ENCODE measurements at places on chromosomes 7 and 10.

- DNase-seq: no peak
These were observed 206.5 kb downstream of the USP6NL start for GRCh38 chr10:11404901-11405300.

DNA sequence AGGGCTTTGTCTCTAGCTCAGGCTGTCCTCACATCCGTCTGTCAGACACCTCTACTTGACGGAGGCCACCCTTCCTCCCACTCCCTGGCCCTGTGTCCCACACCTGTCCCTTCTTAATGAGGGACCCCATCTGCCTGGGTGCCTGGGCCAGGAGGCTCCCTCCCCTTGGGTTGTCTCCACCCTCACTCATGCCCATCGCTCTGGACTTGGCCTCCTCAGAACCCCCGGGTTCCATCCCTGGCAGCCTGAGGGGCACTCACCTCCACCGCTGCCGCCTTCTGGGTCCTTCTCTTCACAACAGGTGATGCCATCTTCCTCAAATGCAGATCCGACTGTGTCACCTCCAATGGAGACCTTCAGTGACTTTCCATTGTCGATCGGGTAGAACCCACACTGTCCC lies 20.2 kb upstream of the GJD4 start:
- DNase-seq: no peak

DNA sequence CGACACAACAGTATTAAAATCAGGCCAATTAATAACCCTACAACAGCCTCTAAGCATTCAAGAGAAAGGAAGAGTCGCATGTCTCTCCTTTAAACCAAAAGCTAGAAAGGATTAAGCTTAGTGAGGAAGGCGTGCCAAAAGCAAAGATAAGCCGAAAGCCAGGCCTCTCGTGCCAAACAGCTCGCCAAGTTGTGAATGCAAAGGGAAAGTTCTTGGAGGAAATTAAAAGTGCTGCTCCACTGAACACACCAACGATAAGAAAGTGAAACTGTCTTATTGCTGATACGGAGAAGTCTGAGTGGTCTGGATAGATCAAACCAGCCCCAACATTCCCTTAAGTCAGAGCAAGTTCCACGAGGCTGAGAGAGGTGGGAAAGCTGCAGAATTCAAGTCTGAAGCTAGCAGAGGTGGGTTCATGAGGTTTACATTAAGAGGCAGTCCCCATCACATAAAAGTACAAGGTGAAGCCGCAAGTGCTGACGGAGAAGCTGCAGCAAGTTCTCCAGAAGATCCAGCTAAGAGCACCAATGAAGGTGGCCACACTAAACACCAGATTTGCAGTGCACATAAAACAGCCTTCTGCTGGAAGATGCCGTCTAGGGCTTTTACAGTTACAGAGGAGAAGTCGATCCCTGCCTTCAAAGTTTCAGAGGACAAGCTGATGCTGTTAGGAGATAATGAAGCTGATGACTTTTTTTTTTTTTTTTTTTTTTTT lies 194.8 kb downstream of the MAD1L1 start:
- DNase-seq: no peak

- DNase-seq: no peak
These were observed 340.2 kb downstream of the THSD7A start for GRCh38 chr7:11491811-11492210.

- no peak for DNase-seq
These were observed 149.1 kb downstream of the KIAA1217 start for GRCh38 chr10:24358022-24358421.

All from AML-193 (cell line).